ENCODE measurements at places on chromosomes 2 and 18.

DNA sequence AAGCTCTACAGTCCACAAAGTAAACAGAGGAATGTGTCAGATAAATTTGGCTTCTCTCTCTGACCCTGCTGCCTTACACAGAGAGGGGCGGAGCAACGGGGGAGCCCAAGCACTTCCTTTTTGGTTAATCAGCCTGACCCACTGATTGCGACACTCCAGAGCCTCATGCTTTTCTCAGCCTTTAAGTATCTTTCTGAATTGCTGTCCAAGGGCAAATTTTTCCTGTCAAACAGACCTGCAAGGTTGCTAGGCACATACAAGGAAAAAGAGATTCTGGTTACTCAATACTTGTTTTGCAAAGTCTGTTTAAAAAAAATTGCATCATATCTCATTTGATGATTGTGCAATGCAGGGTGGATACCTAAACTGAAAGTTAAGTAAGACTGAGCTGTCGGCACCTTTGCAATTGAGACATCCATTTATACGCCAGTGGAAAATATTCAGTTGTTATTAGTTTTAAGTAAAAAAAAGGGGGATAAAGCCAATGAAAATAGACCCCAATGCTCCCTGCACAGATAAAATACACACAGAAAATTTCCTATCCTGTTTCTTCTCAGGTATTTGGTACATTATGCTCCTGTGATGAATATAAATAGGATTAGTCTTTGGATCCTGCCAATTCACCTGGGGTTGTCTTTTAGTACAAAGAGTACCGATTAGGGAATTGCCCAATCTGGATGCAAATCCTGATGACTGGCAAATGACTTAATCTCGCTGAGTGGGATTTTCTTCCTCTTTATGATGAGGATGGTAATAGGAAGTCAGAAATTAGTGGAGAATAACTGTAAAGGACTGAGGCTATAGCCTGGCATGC lies 260.2 kb upstream of the TRIB2 start:
- peak; percentile 66 for DNase-seq

DNA sequence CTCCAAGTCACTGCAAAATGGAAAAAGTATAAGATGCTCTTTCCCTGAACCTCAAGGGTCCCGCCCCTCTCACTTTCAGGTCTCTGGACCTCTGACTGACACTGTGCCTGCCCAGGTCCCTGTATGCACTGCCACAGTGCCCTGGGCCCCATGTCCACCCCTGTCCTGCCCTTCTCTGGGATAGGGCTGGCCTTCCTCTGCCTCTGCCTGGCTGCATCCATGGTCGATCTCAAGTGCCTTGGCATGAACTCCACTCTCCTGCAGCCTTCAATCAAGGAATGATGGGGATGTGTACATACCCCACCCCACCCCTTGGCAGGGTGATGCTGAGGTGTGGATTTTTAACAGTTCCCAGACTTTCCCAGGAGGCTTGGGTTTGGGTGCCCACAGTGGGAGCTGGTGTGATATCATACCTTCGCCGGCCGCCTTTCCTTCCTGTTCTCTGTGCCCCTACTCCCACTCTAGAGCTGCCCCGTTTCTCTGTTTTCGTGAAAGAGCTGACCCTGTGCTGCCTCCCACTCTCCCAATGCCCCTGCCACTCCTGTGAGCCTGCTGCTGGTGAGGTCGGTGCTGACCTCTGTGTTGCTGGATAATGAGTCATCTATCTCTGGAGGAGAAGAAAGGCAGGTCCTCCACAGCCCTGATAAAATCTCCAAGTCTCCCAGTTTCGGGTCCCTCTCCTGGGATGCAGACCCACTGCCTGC lies 18.9 kb downstream of the PTPN18 start:
- DNase-seq: no peak

- no peak for DNase-seq
These were observed 54.2 kb downstream of the ACTR2 start for GRCh38 chr2:65281627-65282351.

DNA sequence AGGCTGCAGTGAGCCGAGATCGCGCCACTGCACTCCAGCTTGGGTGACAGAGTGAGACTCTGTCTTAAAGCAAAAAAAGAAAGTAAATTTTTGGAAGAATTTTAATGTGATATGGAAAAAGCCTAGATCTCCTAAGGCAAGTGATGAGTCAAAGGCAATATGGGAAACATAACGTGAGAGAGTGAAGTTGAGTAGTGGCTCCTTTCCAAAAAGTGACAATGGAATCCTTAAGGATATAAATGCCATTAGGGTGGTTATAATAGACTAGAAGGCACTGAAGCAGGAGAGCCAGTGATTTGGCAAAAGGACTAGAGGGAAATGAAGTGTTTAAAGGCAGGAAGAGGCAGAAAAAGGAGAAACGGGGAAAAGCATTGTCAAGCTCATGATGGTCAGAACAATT lies 25.6 kb downstream of the ARHGAP28 start:
- DNase-seq: no peak

DNA sequence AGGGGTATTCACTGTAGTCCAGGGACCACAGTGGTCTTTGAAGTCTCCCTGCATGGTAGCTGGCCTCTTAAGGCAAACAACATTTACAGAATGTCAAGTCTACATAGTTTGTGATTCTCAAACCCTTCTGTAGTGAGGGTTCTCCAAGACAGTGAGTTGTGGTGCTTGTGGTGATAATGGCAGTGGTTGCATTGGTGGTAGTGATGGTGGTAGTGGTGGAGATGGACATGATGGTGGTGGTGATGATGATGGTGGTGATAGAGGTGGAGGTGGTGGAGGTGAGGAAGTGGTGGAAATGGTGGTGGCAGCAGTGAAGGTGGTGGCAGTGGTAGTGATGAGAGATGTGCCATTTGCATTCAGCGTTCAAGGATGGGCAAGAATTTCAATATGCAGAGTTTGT lies 104.9 kb downstream of the TACR1 start:
- DNase-seq: no peak

- no peak for DNase-seq
These were observed 374.0 kb downstream of the ZNF516 start for GRCh38 chr18:76121011-76121410.
